ENCODE measurements at places on chromosomes 12 and 14. TPM values are rescaled to one million over a fixed set of nuclear protein-coding genes. Genes with fewer than 3 reads are reported as not detected.

HOXC9 gene
- total RNA-seq, result 1.3 TPM

PRIMA1 gene
- not detected for total RNA-seq

FGF23 gene
- total RNA-seq, result not detected

VRTN gene
- not detected for total RNA-seq

CSAD gene
- 8.5 TPM for total RNA-seq

PROX2 gene
- not detected for total RNA-seq

A2M gene
- 19.0 TPM for total RNA-seq

ITPR2 gene
- total RNA-seq, result 10.6 TPM

Data from pericardium fibroblast (primary cell).